ENCODE measurements at places on chromosomes 7 and 10.

DNA sequence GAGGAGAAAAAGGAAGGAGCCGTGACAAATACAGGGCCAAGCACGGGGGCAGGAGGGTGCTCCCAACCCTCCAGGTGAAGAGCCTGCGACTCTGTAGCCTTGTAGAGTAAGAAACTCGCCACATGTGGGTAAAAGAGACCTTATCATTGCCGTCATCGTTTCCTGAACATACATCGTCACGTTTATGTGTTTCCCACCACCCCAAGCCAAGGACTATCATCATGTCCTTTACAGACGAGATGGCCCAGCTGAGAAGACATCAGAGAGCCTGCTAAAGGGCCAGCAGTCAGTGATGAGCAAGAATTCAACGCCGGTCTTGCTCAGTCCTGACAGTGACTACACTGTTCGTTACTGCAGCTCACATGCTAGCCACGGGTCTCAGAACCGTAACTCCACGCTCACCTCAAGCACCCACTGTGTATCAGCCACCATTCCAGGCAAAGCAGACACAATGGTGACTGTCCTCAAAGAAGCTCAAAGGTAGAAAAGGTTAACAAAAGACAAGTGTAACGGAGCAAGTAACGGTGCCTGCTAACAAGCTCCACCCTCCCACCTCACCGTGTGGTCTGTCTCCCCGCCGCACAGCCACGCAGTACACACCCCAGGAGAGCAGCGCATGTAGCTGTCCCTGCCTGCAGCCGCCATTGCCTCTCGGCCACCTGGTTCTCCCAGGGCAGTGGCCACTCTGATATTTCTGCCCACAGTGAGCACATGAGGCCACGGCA, 147.8 kb downstream of the MAD1L1 start:
- no peak for DNase-seq

DNA sequence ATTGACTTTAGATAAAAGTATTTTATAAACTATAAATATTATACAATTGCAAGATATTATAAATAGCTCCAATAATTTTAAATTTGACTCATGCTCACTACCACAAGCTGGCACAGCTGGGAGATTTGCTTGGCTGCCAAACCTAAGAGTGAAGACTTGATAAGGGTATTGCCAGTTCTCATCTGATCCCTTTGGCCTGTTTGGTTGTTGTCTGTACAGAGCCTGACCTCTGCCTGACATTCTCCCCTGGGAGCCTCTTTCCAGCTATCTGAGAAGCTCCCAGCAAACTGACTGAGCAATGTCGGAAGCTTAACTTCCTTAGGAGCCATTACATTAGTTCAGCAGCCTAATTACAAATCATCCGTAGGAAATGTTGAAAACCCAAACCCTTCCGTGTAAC, 10.2 kb upstream of the LMOD2 start:
- no peak for DNase-seq

- DNase-seq = no peak
These were observed 699 bp downstream of the GHITM start for GRCh38 chr10:84140036-84140379.

DNA sequence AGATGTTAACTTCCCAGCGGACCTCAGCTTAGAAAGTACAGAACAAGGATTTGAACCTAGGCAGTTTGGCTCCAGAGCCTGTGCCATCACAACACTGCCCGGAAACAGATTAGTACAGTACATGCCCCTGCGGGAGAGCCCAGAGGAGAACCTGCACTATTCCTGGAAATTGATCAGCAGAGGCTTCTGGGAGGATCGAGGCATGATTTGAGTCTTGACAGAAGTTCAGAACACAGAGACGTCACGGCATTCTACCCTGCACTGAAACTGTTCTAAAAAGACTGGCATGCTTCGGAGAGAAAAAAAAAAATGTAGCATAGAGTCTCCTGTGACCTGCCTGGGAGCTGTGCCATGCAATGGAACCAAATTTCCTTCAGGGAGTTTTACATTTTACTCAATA, 9.2 kb upstream of the IL6 start:
- DNase-seq = no peak

- DNase-seq = no peak
These were observed 272.2 kb downstream of the TCF7L2 start for GRCh38 chr10:113222207-113222606.

DNA sequence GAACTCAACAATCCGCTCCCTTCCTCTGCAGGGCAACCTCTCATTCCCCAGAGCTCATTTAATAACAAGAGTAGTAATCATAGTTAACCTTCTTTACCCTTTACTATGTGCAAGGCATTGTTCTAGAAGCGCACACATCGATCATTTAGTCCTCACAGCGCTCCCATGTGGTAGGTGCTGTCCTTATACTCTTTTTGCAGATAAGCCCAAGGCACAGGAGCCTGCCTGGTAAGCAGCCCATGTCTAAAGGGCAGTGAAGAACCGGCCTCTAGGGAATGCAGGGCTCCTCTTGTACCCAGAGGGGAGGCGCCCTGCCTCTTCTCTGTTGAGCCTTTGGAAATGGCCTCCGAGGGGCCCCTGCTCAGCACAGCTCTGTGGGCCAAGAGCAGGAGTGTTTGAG, 14.3 kb downstream of the CHST3 start:
- no peak for DNase-seq

DNA sequence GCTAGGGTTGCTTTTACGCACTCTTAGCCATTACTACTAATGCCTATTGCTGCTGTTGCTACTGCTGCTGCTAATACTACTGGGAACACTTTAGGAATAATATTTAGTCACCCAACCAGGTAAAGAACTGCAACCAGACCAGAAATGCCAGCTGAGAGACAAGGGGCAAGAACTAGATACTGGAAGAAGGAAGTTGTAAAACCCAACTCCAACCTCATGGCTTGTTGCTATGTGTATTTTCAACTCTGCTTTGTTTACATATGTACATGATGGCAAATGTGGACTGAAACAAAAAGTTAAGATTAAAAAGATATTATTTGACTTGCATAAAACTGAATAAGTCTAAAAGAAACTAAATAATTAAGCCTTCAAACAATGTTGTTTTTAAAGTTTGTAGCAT, 177.7 kb downstream of the GNAT3 start:
- no peak for DNase-seq

Data from activated CD4-positive, alpha-beta memory T cell treated with anti-CD3 and anti-CD28 coated beads, Interleukin-2, amount 10 ng/mL, durations not matched to agents 7 days and 5 days (primary cell).